ENCODE measurements at places on chromosomes 7 and 10.

DNA sequence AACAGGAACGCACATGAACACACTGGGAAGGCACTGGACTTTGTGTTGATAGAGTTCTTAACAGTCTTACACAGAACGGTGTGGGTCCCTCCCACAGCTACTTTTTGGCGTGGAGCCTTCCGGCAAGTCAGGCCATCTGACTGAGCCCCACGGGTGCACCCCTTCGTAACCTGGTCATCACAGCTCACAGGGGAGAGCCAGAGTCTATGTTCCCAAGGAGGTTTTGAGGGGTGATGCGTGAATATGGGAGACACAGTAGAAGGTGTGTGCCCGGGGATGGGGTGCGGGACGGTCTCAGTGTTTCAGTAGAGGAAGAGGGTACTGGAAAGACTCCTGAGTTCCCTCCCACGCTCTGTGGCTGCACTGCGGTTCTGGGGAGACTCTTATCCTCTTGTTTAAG is 291.7 kb downstream of the DNAJB6 start:
- DNase-seq, result no peak

GRCh38 chr10:22810643-22811465 is 96.5 kb upstream of the PIP4K2A start:
- DNase-seq, result no peak

- no peak for DNase-seq
Observed at GRCh38 chr7:14717169-14717568, 185.4 kb downstream of the DGKB start.

GRCh38 chr7:68720697-68721096 is 877.6 kb upstream of the AUTS2 start:
- no peak for DNase-seq

DNA sequence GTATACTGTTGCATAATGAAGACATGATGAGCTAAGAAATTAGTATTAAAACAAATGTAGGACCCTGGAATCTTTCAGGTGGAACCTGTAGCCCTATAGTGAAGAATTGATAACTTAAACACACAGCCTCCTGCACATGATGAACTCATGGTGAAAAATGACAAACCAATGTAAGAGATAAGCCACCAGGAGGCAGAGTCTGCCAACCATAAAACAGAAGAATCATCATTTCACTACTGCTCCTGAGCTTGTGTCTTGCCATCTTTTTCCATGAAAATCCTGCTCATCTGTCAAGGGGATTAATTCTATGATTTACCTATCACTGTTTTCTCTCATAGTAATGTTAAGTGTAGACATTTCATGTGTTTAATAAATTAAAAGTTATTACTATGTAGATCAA is 363.9 kb downstream of the MALRD1 start:
- DNase-seq, result no peak

Data from HTR-8/SVneo (cell line).